ENCODE measurements at places on chromosomes 4 and X.

GRCh38 chr4:124953486-124953885 lies 241.0 kb upstream of the ANKRD50 start:
- DNase-seq, result no peak

DNA sequence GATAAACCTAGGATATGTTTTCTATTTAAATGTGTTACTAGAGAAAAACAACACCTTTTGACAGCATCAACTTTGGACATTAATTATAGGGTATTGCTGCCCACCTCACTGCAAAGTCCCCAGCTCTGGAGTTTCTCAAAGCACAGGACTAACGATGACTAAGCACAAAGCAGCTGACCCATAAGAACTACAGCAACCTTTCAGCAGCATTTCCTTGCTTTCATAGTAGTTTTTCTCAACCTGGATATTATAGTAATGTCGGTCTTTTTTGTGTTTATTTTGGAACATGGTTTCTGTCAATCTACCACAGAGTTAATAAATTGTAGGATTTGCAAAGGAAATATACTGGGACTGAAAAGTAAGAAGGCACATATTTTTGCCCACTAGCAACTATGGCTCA lies 21.5 kb downstream of the HHIP start:
- no peak for DNase-seq

DNA sequence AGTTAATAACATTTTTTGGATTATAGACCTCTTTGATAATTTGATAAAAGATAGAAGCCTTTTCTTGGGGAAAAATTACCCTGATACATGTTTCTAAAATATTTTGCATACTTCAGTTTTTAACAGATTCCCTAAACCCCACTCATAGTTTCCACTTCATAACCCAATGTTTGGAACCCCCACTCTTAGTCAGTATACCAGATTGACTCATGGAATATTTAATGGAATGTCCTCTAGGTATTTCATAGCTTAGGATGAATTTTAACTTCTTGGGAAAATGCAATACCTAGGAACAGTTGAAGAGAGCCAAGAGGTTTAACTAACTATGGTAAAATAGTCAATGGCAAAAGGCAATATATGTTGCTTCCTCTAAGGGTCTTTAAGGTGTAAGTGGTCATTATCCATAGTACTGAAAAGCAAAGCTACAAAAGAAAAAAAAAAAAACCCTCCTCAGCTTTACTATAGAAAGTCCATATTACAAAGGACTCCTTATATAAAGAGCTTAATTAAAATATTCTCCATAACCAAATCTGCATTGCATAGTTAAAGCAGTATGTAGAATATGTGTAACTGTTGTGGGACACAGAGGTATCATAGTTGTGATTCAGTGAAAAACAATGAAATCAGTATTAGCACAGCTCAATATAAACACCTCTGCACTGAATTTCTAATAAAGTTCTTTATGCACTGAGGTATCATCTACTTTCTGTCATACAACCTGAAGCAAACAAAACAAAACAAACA lies 159.9 kb downstream of the PCDH7 start:
- no peak for DNase-seq

DNA sequence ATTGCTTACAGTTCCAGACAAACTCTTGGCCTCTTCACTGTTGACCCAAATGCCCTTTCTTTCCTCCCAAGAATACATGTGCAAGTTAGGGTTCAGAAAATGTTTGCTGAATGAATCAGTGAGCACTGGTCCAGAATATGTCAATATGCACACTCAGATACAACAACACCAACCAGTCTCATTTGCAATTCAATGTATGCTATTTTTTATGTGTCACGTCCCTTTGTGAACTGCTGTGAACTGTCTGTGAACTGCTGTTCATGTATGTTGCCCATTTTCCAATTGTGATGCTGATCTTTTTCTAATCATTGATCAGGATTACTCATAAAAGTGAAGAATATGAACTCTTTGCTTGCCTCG lies 17.8 kb downstream of the GAB3 start:
- DNase-seq, result no peak

DNA sequence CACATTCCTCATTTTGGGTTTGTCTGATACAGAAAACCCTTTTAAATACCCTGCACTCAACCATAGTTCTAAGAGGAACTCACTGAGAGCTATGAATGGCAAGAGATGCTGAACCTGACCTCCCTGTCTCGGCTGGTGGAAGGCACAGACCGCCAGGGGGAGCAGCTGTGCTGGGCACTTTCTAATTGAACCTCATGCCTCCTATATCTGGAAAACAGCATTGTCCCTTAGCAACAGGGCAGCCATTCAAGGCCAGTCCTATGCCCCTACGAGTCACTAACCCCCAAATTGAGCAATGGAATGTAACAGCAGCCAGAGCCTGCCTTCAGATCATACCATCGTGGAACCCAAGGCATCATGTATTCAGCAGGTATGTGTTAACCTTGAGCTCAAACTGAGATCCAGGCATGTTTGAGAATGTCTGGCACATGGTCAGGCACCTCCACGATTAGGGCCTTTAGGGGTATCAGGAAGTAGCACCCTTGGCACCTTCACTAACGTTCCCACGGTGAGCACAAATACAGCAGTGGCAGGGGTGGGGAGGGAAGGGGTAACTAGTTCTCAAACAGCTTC lies 5.1 kb downstream of the USP27X start:
- no peak for DNase-seq

GRCh38 chrX:19695884-19696283 lies 180.6 kb upstream of the MAP3K15 start:
- no peak for DNase-seq

DNA sequence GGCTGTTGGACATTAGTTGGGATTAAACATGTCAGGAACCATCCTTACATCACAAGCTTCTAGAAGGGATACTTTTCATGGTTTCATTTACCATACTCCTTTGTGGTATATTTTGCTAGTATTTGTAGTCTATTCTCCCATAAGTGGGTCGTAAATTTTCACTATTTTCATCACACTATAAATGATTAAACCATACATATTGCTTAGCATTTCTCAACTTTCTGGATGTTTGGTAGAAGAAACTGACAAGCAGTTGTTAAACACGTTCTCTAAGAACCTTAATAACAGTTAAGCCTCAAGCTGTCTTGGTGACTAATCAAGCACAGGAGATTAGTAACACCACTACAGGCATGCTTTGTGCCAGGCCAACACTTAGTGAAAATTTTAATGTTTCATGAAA lies 375.5 kb downstream of the NAF1 start:
- no peak for DNase-seq

DNA sequence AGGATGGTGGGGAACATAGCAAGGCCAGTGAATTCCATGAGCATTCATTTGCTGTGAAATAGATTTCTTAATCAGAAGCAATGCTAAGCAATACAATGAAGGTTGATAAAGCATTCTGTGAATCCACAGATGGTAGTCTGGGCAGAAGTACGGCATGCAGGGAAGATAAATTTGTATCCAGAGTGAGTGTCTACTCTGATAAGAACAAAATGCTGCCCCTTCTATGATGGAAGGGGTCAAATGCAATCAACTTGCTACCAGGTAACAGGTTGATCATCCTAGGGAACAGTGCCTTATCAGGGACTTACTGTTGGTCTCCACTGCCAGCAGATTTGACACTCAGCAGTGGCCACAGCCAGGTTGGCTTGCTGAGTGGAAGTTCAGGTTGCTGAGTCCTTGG lies 189.4 kb downstream of the MAB21L2 start:
- DNase-seq, result no peak

GRCh38 chr4:77852892-77853495 lies 9.6 kb upstream of the MRPL1 start:
- no peak for DNase-seq

DNA sequence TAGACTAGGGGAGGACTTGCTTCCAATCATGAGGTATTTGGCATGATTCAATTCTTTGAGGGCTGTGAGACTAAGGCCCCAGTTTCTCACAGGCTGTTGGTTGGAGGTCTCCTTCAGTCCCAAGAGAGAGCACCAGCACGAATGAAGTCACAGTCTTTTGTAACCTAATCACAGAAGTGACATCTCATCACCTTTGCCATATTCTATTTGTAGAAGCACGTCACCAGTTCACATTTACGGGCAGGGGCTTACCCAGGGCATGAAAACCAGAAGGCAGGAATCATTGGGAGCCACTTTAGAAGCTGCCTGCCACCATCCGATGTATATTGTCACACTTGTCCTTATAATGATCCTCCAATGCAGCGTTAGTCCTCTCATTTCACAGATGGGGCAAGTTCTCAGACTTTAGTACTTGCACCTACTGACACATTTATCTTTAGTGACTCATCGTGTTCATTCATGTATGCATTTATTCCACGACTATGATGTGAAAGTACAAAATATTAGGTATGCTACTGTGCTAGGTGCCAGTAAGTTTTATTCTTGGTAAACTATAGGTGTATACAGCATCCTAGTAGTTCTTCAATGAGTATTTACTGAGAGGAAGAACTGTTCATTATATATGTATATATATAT lies 163.8 kb upstream of the PGRMC2 start:
- DNase-seq, result no peak

GRCh38 chrX:37759878-37760418 lies 19.9 kb upstream of the CYBB start:
- no peak for DNase-seq

DNA sequence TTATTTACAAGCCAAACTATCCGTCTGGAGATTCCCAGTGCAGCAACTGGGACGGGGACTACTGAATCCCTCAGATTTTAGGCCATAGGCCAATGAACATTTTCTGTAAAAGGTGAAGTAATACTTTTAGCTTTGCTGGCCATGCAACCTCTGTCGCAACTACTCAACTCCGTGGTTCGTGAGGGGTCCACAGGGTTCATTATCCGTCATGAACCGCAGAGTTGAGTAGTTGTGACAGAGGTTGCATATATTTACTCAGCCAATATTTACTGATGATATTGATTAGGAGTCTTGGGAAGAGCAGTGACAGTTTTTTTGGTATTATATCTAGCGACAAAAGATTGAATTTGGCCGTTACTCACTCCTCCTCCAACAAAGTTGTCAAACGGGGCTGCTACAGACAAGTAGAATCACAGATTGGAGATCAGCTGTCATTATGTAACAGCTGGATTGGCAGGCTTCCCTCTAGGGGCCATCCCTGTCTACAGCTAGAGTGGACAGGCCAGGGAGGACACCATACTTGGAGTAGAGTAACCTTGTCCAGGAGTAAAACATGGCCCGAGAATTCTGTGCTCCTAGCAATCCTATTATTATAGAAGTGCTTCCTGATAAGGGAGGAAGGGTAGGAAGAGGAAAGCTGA lies 37.2 kb upstream of the CD38 start:
- DNase-seq, result no peak

DNA sequence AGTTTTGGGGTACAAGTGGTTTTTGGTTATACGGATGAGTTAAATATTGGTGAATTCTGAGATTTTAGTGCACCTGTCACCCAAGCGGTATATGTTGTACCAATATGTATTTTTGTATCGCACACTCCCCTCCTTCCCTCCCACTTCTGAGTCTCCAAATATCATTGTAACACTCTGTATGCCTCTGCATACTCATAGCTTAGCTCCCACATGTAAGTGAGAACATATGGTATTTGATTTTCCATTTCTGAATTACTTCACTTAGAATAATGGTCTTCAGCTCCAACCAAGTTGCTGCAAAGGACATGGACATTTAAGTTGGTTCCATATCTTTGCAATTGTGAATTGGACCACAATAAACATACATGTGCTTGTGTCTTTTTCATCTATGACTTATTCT lies 103.0 kb upstream of the ADAMTS3 start:
- no peak for DNase-seq

- no peak for DNase-seq
Observed at GRCh38 chrX:20212486-20213089, 54.1 kb downstream of the RPS6KA3 start.

DNA sequence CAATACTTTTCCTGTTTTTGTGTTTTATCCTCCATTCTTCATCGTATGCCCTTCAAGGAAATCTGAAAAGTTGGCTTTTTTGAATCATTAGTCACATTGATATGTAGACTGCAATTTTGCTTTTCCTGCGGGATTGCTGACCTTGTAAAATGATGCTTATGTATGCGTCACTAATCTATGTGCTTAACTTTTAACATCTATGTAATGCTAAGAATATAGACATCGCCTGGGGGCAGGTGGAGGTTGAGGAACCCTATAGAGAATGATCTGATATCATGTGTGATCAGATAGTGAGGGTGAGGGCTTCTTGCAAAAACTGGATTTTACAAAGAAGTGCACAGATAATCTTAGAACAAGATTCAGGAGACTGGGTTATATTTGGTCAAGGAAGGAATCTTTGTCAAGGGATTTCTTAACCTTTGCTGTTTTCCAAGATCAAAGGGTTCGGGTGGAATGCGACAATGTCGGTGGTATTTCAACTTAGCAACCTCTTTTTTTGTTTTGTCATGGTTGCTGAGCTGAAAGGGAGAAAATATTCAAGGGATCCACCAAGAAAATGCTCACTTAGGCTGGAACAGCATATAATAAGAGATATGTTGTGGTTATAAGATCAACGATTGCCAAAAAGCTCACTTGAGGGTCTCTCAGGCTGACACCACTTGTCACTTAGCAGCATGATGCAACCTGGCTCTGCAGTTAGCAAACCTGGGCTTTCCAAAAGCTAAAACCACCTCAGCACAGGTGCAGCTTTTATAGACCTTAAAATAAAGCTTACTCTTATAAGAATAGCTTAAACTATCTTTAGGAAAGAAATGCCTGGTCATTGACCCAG lies 70.6 kb upstream of the PUDP start:
- no peak for DNase-seq

- DNase-seq, result no peak
Observed at GRCh38 chrX:72352786-72353185, 47.1 kb upstream of the CITED1 start.

- DNase-seq, result no peak
Observed at GRCh38 chr4:71231129-71232055, 107.4 kb upstream of the SLC4A4 start.

DNA sequence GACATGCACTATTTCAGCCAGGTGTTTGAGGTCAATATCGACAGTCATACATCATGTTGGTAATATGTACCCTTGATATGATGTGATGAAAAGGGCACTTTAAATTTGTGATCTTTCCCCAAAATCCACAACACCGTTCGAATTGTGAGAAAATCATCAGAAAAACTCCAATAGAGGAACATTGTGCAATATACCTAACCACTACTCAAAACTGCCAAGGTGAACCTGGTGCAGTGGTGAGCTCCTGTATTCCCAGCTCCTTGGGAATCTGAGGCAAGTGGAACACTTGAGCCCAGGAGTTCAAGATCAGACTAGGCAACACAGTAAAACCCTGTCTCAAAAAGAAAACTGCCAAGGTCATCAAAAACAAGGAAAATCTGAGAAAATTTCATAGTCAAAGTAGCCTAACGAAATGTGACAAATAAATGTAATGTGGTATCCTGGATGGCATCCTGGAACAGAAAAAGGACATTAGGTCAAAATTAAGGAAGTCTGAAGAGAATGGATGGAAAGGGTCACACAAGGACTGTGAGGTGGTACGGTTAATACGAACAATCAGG lies 55.6 kb upstream of the LSM6 start:
- no peak for DNase-seq

All from mesothelial cell of epicardium (in vitro differentiated cells).